GM18507 (cell line): ENCODE measurements at places on chromosomes 16 and 17.

DNA sequence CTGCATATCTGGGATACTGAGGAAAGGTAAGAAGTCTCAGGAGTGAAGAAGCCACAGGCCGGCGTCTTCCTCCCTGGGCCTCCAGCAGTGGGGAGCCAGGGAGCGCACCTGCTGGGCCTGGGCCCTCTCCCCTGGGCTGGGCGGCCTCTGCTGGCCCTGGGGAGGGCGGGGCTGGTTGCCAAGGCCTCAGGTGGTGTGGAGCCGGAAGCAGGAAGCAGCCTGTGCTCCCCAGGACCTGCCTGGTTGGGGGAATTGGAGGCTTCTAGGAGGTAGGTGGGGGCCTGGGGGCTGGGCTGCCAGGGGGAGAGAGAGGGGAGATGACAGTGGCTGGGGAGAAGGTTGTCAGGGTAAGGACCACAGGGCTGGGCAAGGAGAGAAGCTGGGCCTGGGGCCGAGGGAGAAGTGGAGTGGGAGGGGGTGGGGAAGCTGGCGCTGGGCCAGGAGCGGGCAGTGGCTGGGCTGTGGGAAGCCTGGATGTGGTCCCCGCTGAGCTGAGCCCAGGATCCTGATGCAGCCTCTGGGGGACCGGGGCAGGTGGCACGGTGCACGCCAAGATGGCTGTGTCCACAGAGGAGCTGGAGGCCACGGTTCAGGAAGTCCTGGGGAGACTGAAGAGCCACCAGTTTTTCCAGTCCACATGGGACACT, at the start of gene SMIM22:
Gene SMIM22, plus strand, starts transcription at position 189 of the 647 bp plus-strand sequence. Its CDS starts 366 bp downstream, at position 555.
- no peak for DNase-seq

GRCh38 chr17:68771867-68772515, 170.8 kb upstream of the FAM20A start:
- no peak for DNase-seq

GRCh38 chr16:58608601-58609136, 21.0 kb downstream of the CNOT1 start:
- no peak for DNase-seq

DNA sequence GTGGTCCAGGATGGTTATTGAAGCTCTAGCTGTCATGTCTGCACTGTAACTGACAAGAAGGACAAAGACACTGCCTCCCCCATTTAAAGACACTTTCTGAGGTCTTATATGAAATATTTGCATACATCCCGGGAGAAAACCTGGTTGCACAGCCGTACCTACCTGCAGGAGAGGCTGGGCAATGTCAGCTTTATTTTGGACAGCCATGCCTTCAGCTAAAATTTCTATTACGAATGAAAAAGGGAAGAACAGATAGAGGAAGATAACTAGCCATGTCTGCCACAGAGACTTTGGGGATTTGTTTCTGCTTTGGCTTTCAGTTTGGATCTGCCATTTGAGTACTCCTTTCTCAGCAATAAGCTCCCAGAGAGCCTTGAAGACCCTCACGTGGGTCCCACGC, 19.0 kb downstream of the SLC7A6 start:
- no peak for DNase-seq

DNA sequence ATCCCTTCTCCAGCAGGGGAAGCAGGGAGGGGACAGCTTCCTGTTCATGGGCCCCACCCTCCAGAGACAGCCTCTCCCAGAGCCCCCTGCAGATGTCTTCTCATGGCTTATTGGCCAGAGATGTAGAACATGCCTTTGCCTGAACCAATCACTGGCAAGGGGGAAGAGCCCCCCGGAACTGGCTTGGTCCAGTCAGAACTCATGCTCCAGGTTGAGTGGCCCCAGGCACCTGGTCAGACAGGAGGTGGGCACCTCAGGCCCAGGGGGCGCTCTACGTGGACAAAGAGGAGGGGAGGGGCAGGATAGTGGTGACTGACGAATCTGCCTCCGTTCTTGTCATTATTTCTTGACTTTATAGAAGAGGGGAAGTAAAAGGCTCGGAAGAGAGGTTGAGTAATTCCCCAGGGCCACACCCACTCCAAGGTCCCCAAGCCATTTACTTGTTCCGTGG, 23.6 kb downstream of the RAB11FIP4 start:
- DNase-seq, result no peak

DNA sequence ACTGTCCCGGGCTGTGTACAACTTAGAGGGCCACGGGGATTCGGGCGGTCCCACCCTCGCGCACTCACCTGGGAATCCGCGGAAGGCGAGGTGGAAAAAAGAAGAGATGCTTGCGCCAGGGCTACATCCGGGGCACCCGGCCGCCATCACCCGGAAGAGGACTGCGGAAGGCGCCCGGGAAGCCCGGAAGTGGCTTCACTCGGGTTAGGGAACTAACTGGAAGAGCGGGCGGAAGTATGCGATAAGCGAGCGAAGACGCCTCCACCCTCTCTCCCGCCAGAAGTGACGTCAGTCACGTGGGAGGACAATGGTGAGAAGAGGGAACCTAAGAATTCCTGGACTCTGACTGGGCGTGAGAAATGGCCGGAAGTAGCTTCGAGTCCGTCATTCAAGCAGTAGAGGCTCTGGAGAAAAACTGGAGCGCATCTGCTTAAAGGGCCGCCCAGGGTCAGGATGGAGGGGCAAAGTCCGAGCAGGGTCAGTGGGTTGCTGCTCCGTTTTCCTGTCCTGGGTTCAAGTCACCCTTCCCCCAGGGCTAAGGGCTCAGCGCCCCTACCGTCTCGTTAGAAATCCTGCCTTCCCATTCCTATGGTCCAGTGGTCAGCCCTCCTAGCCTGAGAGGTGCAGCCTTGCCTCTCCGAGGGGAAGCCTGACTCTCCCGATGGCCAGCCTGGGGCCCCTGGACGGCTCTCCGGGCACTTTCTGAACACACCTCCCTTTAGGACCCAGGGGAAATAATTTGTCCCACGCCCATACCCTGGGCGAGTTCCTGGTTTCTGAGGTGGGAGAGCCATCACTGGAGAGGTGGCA, at the start of gene CD2BP2:
Gene CD2BP2, minus strand, starts transcription at position 165 of the 810 bp plus-strand sequence. CDS start 627 bp downstream, outside the sequence.
- peak; percentile 79 for DNase-seq

DNA sequence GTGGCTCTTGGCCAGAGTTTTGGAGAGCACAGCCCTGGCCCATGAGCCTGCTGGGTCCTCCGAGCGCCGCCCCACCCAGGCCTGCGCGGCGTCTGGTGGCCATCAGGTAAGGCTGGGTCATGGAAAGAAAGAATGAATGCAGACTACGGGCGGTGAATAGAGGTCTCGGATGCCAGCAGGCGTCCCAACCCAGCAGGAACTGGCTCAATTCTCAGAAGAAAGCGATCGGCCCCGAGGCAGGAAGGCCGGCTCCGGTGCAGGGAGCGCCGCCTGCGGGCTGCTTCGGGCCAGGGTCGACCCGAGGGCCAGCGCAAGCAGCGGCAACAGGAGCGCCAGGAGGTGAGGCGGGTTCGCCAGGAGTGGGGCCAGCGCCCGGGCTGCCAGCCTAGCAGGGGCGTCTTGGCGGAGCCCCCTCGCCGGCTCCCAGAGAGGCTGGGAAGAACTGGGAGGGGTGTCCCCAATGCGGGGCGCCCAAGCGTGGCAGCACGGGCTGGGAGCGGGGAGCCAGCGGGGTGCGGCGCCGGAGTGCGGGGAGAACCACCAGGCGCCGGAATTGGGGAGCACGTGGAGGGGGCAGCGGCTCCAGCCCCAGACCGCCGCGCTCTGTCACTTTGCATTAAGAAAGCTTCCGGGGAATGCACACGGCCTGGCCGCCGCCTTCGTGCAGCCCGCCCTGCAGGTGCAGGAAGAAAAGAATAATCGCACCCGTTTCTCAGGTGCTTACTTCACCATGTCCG, 7.1 kb upstream of the TMC5 start:
- DNase-seq, result no peak

GRCh38 chr17:52383493-52384100, 225.1 kb upstream of the CA10 start:
- no peak for DNase-seq

GRCh38 chr17:69525920-69526841, 111.7 kb downstream of the MAP2K6 start:
- no peak for DNase-seq

DNA sequence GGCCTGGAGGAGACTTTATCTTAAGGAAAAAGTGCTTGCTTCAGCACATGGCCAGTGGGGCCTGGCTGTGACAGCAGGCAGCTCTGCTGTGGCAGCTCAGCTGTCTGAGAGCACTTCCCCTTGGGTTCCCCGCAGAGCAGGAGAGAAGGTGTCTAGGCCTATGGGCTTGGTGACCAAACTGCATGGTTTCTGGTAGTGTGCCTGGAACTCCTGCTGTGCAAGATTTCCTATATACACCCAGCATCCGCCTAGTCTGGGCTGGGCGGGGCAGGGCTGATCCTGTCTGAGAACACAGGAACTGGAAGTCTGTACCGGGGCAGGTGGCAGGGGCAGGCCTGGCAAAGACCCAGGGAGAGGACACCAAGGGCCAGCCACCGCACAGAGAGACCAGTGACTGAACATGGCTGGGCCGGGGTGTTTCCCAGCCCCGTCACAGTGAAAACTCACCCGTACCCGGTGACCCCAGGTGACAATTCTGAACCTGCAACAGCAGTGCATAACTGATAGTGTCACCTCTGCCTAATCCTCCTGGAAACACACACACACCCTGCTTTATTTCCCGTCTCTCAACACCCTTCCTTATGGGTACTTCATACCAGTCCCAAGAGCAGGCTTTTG, 39.3 kb downstream of the CHD9 start:
- DNase-seq, result no peak

DNA sequence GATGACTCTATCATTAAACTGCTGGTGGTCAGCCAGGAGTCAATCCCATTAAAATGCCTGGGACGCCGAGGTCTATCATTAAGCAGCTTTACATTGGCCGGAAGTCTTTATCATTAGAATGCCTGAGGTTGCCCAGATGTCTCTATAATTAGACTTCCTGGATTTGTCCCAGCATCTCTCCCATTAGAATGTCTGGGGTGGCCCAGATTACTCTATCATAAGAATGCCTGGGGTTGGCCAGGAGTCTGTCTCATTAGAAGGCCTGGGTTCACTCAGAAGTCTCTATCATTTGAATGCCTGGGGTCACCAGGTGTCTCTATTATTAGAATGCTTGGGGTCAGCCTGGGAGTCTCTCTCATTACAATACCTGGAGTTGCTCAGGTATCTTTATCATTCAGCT, 2227.2 kb downstream of the TP53TG3F start:
- no peak for DNase-seq

DNA sequence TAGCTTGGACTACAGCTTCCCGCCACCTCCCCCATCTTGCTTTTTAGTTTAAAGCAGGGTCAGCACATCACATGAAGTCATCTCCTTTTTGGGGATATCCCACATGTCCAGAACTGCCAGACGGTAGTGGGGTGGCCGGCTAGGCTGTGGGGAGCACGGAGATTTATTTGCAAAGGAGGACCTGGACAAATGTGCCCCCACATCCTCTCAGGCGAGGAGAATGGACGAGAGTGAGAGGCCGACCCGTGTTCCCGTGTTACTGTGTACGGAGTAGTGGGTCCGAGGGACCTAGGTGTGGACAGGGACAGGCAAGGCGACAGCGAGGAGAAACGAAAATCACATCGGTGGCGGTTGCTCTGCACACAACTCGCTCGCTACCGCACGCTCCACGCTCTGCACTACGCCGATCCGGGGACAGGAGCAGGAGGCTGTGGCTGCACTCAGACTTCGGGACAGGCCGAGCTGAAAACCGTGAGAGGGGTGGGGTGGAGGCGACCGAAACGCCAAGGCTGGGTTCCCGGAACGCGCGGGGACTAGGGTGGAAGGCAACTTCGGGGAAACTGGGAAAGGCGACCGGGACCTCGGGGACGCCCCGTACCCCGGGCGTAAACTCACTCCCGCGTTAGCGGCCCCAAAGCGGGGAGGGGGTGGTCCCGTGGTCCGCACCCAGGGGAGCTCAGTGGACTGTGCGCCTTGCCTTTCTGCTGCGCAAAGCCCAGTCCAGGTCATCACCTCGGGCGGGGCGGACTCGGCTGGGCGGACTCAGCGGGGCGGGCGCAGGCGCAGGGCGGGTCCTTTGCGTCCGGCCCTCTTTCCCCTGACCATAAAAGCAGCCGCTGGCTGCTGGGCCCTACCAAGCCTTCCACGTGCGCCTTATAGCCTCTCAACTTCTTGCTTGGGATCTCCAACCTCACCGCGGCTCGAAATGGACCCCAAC, at the start of gene MT1A:
Gene MT1A, plus strand, starts transcription at position 853 of the 937 bp plus-strand sequence. Its CDS starts 73 bp downstream, at position 926.
- DNase-seq, result no peak

GRCh38 chr16:12170103-12171040, 193.8 kb downstream of the SNX29 start:
- no peak for DNase-seq

DNA sequence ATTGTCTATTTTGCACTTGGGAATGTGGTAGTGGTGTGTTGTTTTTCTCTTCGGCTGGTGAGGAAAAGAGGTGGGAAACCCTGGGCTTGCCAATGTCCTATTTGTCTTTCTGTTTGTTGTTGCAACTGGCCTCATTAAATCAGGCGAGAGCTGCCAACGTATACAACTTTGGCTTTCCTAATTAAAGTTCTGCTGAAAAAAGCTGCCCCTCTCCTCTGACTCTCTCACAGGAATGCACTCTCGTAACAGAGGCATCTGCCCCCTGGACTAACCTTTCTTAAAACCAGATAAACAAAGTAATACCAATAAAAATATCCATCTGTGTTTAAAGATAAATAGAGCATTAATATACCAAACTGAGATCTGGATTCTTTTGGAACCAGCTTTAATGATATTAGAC, 7.8 kb downstream of the CDRT15 start:
- no peak for DNase-seq

- DNase-seq, result no peak
These were observed 91.2 kb downstream of the AIPL1 start for GRCh38 chr17:6343736-6344135.

DNA sequence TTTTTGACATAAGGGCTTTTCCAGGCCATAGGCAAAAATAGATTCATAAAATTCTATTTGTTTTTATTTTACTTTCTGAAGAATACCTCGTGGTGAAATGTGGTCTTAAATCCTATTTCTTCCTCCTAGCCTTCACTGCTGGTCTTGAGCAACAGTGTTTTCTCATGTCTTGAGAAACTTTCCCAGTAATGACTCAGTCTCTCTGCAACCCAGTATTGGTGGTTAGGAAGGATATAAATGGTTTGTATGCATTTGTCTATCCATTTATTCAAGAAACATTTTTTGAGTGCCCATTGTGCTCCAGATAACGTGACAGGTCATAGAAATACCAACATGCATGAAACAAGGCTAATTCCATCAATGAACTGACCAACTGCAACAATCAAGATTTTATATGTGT, 213.9 kb downstream of the TMEM114 start:
- no peak for DNase-seq

DNA sequence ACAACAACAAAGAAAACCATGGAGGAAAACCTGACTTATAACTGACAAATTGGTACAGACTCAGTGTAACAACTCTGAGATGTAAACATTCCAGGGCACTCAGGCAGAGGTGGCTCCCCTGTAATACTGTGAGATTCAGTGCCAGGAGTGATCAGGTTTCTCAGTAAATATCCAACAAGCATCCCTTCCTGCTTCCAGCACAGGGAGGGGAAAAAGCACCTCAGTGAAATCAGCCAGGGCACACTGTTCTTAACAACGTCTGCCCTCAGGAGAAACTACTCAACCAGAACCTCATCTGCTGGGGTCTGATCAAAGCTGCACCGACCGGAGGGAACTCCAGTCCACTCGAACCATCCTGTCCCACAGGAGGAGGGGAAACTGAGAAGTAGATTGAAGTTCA, 52.3 kb downstream of the AMFR start:
- DNase-seq, result no peak
